ENCODE measurements at places on chromosomes 5 and 9.

- DNase-seq = no peak
Measured at GRCh38 chr9:72089451-72090130, 29.2 kb upstream of the C9orf57 start.

- no peak for DNase-seq
Measured at GRCh38 chr5:169302491-169303118, 1.7 kb upstream of the SLIT3 start.

- no peak for DNase-seq
Measured at GRCh38 chr5:142428036-142428772, 103.4 kb upstream of the SPRY4 start.

- no peak for DNase-seq
Measured at GRCh38 chr5:65954200-65954599, 27.8 kb downstream of the ERBIN start.

GRCh38 chr5:61290791-61291210 lies 41.3 kb upstream of the ZSWIM6 start:
- no peak for DNase-seq

GRCh38 chr5:126391386-126391785 lies 31.8 kb upstream of the GRAMD2B start:
- DNase-seq = no peak

- no peak for DNase-seq
Measured at GRCh38 chr9:99357575-99357974, 135.5 kb downstream of the SEC61B start.

DNA sequence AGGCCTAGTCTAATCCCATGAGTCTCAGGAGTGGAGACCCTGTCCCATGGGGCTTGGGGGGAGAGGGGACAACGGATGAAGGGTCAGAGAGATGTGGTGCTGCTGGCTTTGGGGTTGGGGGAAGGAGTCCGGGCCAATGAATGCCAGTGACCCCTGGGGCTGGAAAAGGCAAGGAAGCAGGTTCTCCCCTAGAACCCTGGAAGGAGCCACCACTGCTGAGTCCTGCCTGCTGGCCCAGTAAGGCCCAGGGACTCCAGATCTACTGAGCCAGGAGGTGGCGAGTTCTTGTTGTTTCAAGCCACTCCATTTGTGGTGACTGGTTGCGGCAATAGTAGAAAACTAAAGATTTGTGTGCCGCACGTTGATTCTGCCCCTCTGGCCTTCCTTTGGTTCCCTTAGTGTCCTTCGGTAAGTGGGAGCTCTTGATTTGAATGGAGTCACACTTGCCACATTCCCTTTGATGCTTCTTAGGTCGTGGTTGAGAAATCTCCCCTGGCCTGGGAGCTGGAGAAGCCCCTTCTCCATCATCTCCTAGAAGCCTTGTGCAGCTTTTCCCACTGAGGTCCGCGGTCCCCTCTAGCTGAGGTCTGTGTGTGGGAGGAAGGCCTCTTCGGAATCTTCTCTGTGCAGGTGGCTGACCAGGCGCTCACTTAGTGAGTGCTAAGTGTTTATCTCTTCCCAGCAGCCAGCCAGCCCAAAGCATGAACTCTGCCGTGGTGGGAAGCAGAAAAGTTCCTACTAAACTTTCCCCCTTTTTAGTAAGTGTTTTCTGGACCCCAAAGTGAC lies 9.0 kb downstream of the FCN1 start:
- peak; percentile 72 for DNase-seq

Data from mesenteric fat pad (tissue), 1 donor.